ENCODE measurements at places on chromosomes 3 and 15.
A peak's percentile ranks its signal among the peaks of the same experiment; 100 is the strongest.

DNA sequence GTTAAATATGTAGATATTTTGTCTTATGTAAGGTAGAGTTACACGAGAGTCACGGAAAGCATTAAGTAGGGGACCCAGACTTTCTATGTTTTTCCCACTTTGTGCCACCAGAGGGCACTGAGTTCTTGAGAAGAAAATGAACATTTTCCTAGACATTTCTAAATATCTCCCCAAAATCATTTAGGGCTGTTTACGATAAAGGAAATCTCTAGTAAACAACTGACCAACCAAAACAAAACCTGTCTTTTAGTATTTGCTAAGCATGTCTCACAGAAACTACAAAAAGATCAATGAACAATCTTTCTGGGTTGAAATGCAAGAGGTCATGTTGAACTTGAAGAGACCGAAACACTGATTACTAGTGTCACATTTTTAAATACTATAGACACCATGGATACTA is 16.1 kb downstream of the POU1F1 start:
- DNase-seq, result peak; percentile 59

DNA sequence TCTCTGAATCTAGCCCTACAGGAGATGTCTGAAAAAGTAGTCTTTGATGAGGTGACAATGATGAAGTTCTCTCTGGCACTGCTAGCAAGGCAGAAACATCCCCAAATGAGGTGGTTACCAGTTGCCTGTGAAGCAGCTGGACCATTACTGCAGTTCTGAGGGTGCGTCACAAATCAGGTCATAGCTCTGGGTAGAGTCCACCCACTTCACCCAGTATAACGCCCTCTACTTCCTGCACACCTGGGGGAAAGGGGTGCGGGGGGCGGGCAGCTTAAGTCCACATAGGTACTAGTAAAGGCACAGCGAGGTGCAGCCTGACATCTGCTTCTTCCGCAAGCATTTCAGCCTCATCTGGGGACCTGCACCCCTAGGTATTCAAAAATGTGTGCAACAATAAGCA is 13.4 kb upstream of the SATB1 start:
- DNase-seq, result no peak

DNA sequence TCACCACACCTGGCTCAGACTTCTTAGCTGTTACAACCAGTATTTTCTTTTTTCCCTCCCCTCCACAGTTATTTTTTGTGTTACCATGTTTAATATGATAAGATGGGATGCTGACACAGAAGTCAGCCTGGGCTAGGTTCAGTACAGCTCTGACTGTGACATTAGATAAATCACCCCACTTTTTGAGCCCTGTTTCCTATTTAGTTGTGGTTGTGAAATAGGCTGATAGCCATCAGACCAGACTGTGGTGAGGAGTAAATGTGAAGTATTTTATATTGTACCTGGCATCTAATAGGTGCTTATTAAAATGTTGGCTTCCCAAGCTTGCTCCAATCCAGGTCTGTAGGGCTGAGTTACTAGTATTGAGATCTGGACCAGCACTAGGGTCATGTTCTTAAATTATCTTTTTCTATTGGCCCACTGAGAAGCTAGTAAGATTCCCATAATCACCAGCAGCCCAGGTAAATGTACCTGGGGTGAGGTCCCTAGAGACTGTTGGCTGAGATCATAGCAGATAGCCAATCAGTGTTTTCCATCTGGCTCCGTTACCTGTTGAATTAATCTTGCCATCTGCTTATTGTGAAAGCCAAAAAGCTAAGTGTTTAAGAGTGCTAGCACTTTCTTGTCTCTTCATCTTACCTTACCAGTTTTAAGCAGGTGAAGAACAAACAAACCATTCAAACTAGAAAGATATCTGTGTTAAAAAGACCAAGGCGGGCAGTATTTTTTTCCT is 61.0 kb downstream of the CCK start:
- no peak for DNase-seq

GRCh38 chr3:131735544-131735943 is 232.8 kb upstream of the MRPL3 start:
- DNase-seq, result no peak

DNA sequence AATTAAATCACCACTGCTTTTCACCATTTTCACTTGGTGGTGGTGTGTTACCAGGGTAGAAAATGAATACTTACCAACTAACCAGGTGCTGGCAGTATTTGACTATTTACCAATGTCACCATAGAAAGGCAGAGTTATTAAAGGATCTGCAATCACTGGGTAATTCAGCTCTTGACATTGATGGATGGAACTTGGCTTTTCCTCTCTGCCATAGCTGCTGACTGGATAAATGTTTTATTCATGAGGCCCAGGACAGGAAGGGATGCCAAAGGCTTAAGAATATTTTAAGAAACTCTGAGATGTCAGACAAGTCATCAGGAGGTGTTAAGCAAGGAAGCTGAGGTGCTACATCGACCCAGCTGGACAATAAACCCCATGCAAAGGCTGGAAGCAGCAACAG is 495.5 kb upstream of the CFAP20DC start:
- DNase-seq, result no peak

- peak; percentile 91 for DNase-seq
Measured at GRCh38 chr15:63015618-63016017, 26.9 kb upstream of the TPM1 start.

DNA sequence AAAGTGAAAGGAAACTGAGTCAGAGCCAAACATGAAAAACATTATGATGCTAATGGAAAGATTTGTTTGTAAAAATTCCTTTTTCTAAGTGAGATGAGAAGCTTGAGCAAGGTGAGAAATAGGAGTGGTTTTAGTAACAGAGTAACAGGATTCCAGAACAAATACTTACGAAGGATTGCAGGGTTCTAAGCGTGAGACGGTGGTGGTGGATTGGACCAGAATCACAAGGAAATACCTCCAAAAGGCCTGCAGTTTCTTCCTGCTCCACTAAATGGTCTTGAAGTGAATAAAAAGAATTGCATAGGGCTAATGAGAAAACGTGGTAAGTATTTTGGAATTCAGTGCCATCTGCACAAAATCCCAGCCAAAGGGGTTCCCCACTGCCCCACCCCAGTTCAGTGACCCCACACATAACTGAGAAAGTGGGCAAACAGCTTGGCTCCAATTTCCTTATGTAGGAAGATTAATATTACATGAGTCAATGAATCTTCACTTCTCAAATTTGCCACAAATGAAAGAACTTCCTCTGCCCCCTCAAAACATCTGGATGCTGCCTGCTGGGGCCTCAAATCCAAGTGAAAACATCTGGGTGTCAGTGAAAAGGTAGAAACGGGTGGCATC is 283.8 kb upstream of the NR2F2 start:
- DNase-seq, result peak; percentile 71

DNA sequence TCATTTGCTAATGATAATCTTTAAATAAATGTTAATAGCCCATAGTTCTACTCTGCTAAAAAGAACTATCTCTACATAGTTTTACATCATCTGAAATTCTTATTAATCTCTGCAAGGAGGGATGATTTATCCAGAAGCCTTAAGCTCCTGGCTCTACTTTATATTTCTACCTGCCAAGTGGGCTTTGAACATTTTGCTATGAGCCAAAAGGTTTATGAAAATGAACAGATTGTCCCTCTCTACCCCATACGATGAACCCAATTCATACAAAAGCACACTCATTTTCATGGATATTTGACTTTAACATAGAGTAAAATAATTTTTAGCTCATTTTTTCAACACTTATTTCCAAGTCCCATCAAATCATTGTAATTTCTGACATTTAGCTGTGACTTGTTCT is 611.0 kb downstream of the NSUN3 start:
- no peak for DNase-seq

GRCh38 chr3:140223197-140223596 is 288.2 kb downstream of the CLSTN2 start:
- DNase-seq, result no peak

DNA sequence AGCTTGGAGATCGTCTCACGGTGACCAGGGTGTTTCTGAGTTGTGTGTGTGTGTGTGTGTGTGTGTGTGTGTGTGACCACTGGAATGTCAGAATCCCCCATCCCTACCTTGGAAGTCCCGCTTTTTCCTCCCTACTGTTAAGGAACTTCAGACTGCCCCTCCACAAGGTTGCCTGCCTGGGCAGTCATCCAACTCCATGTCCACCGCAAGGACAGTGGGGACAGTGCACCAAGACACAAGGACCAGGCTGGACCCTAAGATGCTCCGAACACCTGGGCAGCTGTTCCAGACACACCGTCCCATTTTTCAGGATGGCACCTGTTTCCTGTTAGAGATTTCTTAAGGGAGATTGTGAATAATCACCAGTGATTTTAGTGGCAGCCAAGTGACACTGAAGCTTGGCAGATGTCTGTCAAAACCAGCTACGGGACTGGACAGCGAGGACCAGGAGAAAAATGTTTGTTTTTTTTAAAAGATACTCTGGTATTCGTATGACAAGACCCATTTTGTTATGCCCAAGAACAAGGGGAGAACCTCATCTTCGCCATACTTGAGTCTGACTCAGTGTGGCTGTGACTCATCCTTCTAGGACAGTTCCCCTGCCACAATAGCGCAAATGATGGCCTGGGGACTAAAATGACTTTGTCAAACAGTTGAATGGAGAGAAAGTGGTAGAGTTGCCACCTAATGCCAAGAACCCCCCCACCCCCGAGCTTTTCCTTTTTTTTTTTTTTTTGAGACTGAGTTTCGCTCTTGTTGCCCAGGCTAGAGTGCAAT is 15.5 kb downstream of the PAQR9 start:
- peak; percentile 13 for DNase-seq

- no peak for DNase-seq
Measured at GRCh38 chr3:38510631-38511030, 14.5 kb downstream of the EXOG start.

DNA sequence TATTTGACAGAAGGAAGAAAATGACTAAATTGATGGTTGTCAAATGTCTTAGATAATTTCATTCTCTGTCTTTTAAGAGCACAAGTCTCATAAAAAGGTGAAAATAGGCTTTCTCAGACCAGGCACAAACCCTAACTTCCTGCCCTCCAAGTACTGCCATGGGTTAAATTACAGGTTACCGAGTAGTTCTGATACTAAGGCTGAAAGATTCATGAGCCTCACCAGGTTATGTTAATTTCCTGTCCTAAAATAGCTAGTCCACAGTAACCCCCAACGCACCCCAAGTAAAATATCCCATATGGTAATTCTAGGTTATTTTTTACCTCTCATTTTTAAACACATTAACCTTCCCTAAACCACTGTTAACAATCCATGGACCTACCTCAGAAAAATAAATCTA is 42.0 kb downstream of the GSK3B start:
- no peak for DNase-seq

GRCh38 chr3:52299879-52300611 is 12.4 kb downstream of the GLYCTK start:
- DNase-seq, result no peak

GRCh38 chr3:189082666-189083427 is 88.9 kb upstream of the TPRG1 start:
- DNase-seq, result no peak

GRCh38 chr15:42375941-42376340 is 16.6 kb downstream of the CAPN3 start:
- DNase-seq, result no peak

DNA sequence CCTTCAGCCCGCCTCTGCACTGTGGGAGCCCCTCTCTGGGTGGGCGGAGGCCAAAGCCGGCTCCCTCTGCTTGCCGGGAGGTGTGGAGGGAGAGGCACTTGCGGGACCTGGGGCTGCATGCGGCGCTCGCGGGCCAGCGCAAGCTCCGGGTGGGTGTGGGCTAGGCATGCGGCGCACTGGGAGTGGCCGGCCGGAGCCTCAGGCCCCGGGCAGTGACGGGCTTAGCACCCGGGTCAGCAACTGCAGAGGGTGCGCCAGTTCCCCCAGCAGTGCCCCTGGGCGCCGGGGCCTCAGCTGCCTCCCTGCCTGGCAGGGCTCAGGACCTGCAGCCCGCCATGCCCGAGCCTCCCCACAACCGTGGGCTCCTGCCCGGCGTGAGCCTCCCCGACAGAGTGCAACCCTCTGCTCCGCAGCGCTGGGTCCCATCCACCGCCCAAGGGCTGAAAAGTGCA is 98.9 kb upstream of the POU1F1 start:
- DNase-seq, result no peak

GRCh38 chr3:63955830-63956545 is 43.8 kb upstream of the SCAANT1 start:
- DNase-seq, result no peak

- DNase-seq, result peak; percentile 19
Measured at GRCh38 chr3:72288955-72289691, 504.2 kb upstream of the PROK2 start.

DNA sequence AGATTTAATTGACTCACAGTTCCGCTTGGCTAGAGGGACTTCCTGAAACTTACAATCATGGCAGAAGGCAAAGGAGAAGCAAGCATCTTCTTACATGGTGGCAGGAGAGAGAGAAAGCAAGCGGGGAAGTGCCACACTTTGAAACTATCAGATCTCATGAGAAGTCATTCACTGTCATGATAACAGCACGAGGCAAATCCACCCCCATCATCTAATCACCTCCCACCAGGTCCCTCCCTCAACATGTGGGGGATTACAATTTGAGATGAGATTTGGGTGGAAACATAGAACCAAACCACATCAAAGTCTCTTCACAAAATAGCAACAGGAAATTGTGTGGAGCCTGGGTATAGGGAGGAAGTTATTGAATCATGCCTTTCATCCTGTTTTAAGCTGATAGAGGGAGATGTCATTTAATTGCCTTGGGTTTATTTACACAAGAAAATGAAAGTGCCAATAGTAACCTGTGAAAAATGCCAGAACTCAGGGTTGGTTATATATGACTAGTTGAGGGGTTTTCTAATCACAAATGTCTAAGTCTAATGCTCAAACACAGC is 624.8 kb upstream of the LMCD1 start:
- no peak for DNase-seq

DNA sequence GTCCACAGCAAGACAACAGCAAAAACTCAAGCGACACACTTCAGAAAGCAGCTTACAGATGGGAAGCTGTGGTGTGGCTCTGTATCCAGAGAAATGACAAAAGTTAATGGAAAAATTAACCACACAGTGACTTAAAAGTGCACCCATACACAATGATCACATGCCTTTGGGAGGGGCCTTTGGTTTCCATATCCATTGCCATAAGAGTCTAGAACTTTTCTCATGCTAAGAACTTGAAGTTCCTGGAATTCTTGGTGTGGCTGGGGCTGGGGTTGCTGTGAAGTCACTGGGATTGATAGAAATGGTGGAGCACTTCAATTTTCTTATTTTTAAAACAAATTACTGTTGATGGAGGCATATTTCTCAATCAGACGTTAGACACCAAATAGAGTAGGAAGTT is 108.6 kb upstream of the FEZF2 start:
- DNase-seq, result no peak

GRCh38 chr15:39181940-39182339 is 398.9 kb upstream of the THBS1 start:
- DNase-seq, result no peak

DNA sequence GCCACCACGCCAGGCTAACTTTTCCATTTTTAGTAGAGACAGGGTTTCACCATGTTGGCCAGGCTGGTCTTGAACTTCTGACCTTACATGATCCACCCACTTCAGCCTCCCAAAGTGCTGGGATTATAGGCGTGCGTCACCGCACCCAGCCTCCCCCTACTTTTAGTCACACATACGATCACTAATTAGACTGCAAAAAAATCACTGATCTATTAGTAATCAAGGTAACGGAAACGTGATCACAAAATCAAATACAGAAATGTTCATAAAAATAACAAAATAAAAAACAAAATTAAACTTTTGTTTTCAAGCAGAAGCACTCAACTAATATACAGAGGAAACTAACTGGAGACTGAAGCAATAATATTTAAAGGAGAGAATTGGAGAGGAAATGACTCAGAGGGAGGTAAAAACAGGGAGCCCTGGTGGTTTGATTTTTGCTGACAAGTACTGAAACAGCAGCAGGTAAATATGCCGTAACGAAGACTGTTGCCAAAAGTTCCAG is 4.6 kb downstream of the WDR53 start:
- DNase-seq, result peak; percentile 22

GRCh38 chr3:192303235-192303634 is 424.1 kb downstream of the FGF12 start:
- no peak for DNase-seq
